ENCODE measurements at places on chromosomes 3 and 15. TPM values are rescaled to one million over a fixed set of nuclear protein-coding genes. Genes with fewer than 3 reads are reported as not detected.

DCBLD2 gene
- 229 TPM for total RNA-seq

ANKRD34C gene
- total RNA-seq, result not detected

RAD54L2 gene
- 4.5 TPM for total RNA-seq

CAMKV gene
- total RNA-seq, result 0.32 TPM

TMEM158 gene
- 15.3 TPM for total RNA-seq

CLRN1 gene
- not detected for total RNA-seq

USF3 gene
- 2.5 TPM for total RNA-seq

CLDN11 gene
- total RNA-seq, result 0.25 TPM

CHRNA5 gene
- total RNA-seq, result 30.9 TPM

SH3GL3 gene
- 0.59 TPM for total RNA-seq

ZNF660 gene
- not detected for total RNA-seq

NMB gene
- 17.2 TPM for total RNA-seq

EFCC1 gene
- not detected for total RNA-seq

KIF23 gene
- 80.5 TPM for total RNA-seq

UNC13C gene
- not detected for total RNA-seq

KBTBD13 gene
- not detected for total RNA-seq

TNFSF10 gene
- not detected for total RNA-seq

GPR62 gene
- total RNA-seq, result not detected

RETNLB gene
- total RNA-seq, result not detected

FAM43A gene
- total RNA-seq, result 15.3 TPM

FRMD4B gene
- 1.1 TPM for total RNA-seq

PLXNB1 gene
- total RNA-seq, result 17.8 TPM

DBR1 gene
- 12.9 TPM for total RNA-seq

NXPE3 gene
- 19.8 TPM for total RNA-seq

ZNF619 gene
- total RNA-seq, result 1.9 TPM

DNAH1 gene
- total RNA-seq, result 1.7 TPM

NR1D2 gene
- 8.7 TPM for total RNA-seq

SERINC4 gene
- total RNA-seq, result not detected

SPATA12 gene
- 0.44 TPM for total RNA-seq

ZNF770 gene
- 12.2 TPM for total RNA-seq

SUCNR1 gene
- total RNA-seq, result 0.09 TPM

TRPM1 gene
- not detected for total RNA-seq

LRRN1 gene
- not detected for total RNA-seq

CHST2 gene
- 0.57 TPM for total RNA-seq

TRIM42 gene
- total RNA-seq, result not detected

CHRD gene
- total RNA-seq, result 0.39 TPM

EPHB3 gene
- total RNA-seq, result 0.77 TPM

MESP1 gene
- total RNA-seq, result 5.5 TPM

CYP19A1 gene
- total RNA-seq, result 0.41 TPM

MINDY2 gene
- 4.0 TPM for total RNA-seq

DUOXA2 gene
- total RNA-seq, result not detected

IRAK2 gene
- total RNA-seq, result 21.8 TPM

AHSG gene
- total RNA-seq, result 0.16 TPM

TTBK2 gene
- total RNA-seq, result 2.1 TPM

GRIP2 gene
- 1.6 TPM for total RNA-seq

SAMD7 gene
- not detected for total RNA-seq

FBXO40 gene
- not detected for total RNA-seq

USP19 gene
- total RNA-seq, result 21.9 TPM

GOLGA8R gene
- total RNA-seq, result 0.15 TPM

RARRES1 gene
- 7.6 TPM for total RNA-seq

SPINT1 gene
- 0.67 TPM for total RNA-seq

NRG4 gene
- total RNA-seq, result 0.29 TPM

FRMD5 gene
- 2.2 TPM for total RNA-seq

Data from A549 treated with GW870086 at 1 μM for 4 hours (cell line).